NCI-H1048 (cell line): ENCODE measurements at places on chromosomes 16 and 17.

DNA sequence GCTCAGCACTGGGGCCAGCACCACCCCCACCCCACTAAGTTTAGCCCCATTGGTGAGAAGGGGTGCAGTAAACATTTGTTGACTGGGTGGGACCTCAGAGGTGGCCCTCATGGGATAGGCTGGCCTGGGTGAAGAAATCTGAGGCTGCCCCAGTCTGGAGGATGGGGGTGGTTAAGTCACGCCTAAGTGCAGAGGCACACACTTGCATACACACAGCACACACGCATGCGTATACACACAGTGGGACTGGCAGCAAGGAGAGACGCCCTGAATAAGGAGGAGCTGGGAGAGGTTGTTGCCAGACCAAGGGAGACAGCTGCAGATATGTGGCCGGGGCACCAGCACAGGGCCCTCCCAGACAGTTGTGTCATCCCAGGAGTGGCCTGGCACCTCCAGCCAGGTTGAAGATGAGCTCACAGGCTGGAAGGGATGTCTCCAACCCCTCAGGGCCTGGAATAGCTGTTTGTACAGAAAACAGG, 3.0 kb upstream of the BCAR1 start:
- DNase-seq = no peak

DNA sequence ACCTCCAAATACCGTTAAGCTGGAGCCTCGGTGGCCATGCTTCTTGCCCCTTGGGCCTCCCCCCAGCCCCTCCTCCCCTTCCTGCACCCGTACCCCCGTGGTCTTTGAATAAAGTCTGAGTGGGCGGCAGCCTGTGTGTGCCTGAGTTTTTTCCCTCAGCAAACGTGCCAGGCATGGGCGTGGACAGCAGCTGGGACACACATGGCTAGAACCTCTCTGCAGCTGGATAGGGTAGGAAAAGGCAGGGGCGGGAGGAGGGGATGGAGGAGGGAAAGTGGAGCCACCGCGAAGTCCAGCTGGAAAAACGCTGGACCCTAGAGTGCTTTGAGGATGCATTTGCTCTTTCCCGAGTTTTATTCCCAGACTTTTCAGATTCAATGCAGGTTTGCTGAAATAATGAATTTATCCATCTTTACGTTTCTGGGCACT, 928 bp downstream of the HBA1 start:
- no peak for DNase-seq

- no peak for DNase-seq
Observed at GRCh38 chr17:12773153-12773552, 16.1 kb upstream of the ARHGAP44 start.

GRCh38 chr17:83099570-83100181, 20.3 kb downstream of the METRNL start:
- DNase-seq = no peak

DNA sequence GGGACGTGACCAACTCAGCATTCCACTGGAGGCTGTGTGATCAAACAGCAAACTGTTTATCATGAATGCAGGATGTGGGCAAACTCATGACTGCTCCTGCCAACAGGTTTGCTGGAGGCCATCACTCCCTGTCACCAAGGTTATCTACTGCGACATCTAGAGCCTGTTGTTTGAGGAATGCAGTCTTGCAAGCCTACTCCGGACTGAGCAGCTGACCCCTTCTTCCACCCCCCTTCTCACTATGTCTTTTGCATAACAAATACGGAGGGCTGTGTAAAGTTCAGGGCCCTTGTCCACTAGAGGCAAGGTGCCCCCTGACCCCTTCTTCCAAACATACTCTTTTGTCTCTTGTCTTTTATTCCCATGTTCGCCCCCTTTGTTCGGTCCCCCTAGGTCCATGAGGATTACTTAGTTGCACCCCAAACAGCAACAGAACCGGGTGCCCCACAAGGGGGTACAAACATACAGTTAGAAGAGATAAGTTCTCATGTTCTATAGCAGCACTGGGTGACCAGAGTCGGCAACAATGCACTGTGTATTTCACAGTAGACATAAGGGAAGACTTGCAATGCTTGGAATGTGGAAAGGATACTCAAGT, 28.7 kb downstream of the MEAK7 start:
- DNase-seq = no peak

DNA sequence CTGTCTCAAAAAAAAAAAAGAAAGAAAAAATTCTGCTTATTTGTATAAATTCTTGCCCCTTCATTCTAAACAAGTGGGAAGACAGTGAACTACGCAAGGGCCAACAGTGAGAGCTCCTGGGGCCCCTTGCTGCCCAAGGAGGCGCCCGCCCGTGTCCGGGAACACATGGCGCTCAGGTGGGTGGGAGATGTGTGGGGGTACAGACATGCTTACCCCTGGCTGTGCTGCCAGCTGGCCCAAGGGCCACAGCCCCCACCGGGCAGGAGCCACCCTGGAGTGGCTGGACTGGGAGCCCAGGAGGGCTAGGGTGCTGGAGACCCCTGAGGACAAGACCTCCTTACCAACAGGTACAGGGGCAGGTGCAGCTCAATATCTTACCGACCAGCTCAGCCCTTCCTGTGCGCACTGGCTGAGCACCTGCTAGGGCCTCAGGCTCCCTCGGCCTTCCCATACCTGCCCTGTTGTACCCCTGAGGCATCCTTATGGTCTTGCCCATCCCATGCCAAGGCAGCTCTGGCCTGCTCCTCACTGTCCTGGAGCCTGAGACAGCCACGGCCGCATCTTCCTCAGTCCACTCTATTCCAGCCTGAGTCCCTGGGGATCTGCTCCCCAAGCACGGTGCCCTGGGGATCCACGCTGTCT, 56.2 kb downstream of the CCDC57 start:
- DNase-seq = no peak

DNA sequence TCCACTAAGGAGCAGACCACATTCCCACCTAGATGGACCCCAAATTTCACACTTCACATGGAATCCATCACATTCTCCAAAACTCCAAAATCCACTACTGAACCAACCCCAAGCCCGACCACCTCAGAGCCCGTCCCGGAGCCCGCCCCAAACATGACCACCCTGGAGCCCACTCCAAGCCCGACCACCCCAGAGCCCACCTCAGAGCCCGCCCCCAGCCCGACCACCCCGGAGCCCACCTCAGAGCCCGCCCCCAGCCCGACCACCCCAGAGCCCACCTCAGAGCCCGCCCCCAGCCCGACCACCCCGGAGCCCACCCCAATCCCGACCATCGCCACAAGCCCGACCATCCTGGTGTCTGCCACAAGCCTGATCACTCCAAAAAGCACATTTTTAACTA, 1.6 kb downstream of the GP1BA start:
- DNase-seq = no peak

DNA sequence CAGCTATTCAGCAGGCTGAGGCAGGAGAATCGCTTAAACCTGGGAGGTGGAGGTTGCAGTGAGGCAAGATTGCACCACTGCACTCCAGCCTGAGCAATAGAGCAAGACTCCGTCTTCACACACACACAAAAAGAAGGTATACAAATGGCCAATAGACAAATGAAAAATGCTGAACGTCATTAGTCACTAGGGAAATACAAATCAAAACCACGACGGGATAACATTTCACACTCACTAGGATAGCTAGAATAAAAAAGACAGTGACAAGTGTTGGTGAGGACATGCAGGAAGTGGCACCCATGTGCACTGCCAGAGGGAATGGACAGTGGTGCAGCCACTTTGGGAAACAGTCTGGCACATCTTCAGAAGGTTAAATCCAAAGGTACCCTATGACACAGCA, 172.9 kb downstream of the FTO start:
- no peak for DNase-seq

- DNase-seq = no peak
Observed at GRCh38 chr16:69093974-69094373, 11.5 kb upstream of the HAS3 start.

DNA sequence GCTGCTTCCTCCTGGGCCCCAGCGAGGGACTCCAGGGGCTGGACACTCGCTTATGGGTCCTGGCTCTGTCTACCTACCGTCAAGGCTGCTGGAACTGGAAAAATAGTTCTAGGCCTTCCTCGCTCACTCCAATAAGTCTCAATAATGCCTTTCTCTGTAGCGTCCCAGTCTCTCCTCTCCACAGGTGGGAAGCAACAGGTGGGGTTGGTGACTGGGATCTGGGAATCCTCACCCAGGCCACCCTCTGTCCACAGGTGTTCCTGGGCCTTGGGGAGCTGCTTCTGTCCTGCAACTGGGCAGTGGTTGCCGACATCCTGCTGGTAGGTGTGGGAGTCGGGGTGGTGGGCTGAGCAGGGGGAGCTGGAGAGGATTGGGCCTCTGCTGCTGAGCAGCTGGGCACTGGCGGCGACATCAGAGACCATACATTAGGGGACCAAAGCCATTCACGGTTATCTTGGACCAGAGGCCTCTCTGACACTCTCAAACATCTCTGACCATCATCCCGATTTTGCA, 20.3 kb upstream of the SPNS2 start:
- no peak for DNase-seq
